ENCODE measurements at places on chromosomes 6 and 20.

DNA sequence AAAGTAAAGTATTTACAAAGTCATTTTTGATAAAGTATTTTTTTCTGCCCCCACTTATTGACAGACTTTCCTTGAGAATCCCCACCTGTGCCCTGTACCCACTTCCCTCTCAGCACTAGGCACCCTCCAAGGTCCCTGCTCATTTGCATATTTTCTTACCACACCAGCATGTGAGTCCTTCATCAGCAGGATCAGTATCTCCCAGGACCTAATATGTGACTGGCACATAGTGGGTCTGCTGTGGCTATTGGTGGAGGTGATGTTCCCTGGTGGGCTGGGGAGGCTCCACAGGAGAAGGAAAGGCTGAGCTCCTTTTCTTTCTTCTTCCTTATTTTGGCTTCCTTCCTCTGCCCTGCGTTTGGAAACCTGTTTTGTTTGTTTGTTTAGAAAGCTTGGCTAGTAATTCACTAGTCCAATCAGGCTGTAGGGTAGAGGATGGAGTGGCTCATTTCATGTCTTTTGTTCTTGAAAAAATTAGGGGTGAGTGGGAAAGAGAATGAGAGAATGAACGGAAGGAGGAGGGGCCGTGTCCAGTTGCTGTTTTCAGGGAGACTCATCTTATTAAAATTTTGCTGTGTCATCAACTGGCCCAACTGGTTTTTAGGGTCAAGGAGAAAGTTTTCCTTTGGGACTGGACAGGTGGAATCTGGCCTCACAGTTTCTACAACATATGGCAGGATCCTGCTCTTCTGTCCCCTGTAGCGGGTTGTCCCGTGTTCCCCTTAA, 2.8 kb upstream of the RNF24 start:
- DNase-seq, result no peak

DNA sequence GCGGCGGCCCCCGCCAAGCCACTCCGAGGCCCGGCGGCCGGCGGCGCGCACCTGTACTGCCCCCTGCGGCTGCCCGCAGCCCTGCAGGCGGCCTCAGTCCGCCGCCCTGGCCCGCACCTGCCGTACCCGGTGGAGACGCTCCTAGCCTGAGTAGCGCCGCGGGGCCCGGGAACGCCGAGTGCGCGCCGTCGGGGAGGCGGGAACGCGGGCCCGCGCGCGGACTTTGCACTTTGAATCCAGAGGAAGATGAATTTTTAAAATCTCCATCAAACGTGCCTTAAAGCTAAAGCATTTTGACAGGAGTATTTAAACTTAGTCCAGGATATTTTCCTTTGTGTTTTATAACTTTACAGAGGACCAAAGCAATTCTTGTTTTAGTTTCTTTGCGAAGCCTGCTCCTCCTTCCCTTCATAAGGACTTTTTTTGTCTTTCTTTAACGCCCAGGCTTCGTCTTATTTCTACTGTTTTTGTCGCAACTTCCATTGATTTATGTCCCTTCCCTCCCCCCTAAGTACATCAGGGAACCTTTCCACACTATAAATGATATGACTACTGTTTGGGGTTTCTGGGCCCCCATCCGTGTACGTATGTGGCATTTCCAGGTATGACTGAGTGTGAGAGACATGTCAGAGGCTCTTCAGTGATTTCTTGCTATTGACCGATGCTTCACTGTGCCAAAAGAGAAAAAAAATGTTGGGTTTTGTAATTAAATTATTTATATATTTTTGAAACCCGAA, 2.0 kb downstream of the FOXQ1 start:
- no peak for DNase-seq

DNA sequence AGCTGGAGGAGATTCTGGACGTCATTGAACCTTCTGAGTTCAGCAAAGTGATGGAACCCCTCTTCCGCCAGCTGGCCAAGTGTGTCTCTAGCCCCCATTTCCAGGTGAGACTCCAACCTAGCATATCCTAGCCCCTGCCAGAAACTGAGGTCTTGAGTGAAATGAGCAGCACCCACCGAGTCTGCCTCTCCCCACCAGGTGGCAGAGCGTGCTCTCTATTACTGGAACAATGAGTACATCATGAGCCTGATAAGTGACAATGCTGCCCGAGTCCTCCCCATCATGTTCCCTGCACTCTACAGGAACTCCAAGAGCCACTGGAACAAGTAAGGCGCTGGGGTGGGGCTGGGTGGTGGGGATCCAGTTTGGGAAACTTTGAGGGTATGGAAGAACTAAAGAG, 4.6 kb downstream of the MEA1 start:
- no peak for DNase-seq

DNA sequence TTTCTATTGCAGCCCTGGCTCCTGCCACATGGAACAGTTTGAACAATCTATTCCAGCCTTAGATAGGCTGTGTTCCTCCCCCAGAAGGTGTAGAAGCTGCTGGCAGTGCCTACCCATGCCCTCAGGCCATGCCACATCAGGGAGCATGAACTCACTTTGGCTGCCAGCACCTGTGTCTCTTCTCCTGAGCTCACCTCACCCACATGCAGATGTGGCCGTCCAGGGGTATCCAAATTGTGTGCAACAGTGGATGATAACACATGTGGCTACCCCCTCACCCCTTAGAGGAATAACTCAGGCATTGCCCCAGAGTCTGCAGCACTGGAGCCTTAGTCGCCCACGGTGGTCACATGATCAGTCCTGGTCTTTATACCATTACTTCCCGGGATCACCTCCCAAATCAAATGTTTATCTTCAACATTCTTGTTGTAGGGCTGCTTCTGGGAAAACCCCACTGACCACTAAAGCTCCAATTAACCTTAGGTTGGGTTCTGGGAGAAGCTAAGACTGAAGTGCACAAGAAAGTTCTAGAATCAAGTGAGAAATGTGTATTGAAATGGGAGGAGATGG, 110.4 kb downstream of the BANF2 start:
- no peak for DNase-seq

Data from activated gamma-delta T cell treated with Interleukin-2 at 50 U/mL for 16 hours (primary cell).